Fibroblast of skin of right biceps (primary cell): ENCODE measurements at places on chromosomes 1 and 21.

DNA sequence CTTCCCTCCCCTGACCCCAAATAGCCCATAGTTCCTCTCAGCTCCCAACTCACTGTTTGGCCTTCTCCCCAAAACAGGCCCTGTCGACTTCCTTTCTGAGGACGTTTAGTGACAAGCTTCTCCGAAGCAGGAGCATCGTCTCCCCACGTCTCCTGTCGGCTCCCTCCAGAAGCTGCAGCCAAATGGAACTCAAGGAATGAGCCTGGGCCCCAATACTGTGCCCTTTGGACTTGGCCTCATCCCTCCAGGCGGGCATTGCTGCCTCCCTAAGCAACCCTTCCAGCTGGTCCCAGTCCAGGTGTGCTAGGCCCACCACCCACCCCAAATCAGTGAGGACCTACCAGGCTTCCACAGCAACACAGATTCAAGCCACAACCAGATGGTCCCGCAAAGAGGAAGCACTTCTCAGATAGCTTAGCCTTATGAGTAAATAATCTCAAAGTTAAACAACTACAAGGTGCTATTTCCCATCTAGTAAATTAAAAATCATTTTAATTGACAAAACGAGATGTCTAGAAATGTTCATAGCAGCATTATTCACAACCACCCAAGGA lies 33.0 kb downstream of the ACOT7 start:
- DNase-seq = no peak

DNA sequence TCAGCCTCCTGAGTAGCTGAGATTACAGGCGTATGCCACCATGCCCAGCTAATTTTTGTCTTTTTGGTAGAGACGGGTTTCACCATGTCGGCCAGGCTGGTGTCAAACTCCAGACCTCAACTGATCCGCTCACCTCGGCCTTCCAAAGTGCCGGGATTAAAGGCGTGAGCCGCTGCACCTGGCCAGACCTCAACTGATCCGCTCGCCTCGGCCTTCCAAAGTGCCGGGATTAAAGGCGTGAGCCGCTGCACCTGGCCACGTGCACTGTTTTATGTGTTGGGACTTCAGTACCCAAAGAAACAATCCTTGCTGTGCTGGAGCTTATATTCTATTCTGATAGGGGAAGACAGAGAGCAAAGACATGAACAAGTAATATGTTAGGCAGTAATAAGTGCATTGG lies 10.1 kb downstream of the TRAF5 start:
- no peak for DNase-seq

- no peak for DNase-seq
Observed at GRCh38 chr1:70299472-70299871, 55.0 kb downstream of the ANKRD13C start.

- DNase-seq = no peak
Observed at GRCh38 chr1:48807554-48808260, 31.0 kb upstream of the BEND5 start.

- no peak for DNase-seq
Observed at GRCh38 chr1:212920246-212920645, 30.1 kb upstream of the VASH2 start.

GRCh38 chr21:28523367-28523766 lies 469.3 kb downstream of the LTN1 start:
- DNase-seq = no peak

- DNase-seq = no peak
Observed at GRCh38 chr21:44441581-44442265, 13.6 kb upstream of the LRRC3 start.

DNA sequence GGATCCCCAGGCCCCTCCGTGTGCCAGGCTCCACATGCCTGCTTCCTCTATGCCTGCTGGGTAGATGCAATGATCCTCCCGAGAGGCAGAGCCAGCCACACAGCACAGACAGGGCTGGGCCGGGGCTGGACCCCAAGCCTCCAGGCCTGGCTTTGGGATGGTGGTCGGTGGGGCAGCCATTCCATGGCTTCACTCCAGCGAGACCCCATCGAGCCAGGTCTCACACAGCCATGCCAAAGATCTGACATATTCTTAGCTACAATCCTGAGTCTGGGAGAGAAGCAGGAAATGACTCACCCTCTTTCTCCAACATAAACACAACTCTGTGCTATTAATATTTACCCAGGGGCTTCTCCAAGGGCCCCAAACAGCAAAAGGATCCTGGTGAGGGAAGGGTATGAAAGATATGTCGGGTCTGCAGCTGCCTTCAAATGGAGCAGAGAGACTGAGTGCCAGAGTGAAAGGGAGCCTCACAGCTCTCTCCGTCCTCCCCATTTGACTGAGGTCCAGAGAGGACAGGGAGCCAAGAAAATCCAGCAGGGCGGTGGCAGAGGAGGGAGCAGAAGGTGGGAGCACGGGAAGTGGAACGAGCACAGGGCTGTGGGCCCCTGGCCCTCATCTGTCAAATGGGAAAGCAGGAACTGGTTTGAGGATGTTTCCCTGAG lies 639.5 kb downstream of the MATN1 start:
- peak; percentile 87 for DNase-seq

DNA sequence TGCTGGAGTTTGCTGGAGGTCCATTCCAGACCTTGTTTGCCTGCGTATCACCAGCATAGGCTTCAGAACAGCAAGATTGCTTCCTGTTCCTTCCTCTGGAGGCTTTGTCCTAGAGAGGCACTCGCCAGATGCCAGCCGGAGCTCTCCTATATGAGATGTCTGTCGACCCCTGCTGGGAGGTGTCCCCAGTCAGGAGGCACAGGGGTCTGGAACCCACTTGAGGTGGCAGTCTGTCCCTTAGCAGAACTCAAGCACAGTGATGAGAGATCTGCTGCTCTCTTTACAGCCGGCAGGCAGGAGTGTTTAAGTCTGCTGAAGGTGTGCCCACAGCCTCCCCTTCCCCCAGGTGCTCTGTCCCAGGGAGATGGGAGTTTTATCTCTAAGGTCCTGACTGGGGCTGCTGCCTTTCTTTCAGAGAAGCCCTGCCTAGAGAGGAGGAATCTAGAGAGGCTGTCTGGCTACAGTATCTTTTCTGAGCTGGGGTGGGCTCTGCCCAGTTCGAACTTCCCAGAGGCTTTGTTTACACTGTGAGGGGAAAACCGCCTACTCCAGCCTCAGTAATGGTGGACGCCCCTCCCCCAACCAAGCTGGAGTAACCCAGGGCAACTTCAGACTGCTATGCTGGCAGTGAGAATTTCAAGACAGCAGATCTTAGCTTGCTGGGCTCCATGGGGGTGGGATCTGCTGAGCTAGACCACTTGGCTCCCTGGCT lies 205.0 kb downstream of the GPR52 start:
- DNase-seq = no peak

DNA sequence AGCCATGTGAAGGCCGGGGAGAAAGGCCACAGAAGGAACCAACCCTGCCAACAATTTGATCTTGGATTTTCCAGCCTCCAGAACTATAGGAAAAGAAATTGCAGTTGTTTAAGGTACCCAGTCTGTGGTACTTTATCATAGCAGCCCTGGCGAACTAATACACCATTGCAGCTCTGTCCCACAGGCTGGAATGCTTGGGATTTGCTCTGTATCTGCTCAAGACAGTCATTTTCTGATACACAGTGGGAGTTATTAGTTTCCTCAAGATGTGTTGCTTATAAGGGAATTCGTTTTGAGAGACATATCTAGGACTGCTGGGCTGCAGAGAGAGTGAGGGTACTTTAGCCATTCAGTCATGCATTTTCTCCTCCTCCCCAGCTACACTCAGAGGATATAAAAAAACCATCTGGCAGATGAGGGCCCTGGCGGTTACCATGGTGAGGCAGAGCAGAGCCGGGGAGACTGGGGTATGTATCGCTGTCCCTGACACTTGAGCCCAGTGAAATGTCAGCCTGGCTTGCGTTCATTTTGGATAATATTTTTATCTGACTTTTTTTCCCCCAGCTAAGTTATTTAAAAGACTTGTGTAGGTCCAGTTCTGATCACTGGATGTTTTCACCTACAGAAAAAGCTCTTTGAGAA lies 104.6 kb downstream of the DIRAS3 start:
- DNase-seq = peak; percentile 47

DNA sequence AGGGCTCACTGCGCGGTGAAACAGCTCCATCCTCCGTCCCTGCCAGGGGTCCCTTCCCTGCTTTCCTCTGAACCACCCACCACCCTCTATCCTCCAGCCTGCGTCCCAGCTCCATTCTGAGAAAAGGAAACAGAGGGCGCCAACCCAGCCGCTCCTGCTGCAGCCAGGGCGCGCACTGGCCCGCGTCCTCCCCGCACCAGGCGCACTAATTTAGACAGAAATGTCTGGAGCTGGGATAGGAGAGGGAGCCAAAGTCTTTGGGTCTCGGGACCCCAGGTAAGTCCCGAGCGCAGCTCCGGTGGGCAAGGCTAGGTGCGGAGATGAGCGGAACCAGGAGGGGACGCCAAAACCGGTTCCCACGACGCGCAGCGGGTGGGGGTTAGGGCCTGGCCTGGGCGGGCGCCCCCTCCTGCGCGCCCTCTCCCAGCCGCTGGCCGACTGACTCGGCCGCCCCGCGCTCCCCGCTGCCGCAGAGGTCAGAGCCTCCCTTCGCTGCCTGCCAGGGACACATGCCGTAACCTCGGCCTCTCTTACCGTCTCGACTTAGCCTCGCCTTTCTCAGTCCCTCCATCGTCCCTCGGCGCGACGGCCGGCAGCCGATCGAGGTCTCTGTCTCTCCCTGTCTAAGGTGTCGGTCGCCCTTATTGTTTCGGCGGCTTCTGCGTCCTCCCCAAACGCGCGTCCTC lies 2.0 kb downstream of the CAMK2N1 start:
- DNase-seq = peak; percentile 15

DNA sequence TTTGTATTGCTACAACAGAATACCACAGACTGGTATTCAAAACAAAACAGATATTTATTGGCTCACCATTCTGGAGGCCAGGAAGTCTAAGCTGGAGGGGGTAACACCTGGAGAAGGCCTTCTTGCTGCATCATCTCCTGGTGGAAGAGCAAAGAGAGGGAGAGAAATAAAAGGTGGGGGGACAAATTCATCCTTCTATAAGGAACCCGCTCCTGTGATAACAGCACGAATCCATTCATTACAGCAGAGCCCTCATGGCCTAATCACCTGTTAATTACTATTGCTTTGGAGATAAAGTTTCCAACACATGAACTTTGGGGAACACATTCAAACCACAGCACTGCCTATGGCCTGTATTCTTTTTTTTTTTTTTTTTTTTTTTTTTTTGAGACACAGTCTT lies 5.4 kb downstream of the S100A2 start:
- DNase-seq = no peak

- DNase-seq = no peak
Observed at GRCh38 chr1:156931211-156931952, 10.9 kb downstream of the LRRC71 start.

DNA sequence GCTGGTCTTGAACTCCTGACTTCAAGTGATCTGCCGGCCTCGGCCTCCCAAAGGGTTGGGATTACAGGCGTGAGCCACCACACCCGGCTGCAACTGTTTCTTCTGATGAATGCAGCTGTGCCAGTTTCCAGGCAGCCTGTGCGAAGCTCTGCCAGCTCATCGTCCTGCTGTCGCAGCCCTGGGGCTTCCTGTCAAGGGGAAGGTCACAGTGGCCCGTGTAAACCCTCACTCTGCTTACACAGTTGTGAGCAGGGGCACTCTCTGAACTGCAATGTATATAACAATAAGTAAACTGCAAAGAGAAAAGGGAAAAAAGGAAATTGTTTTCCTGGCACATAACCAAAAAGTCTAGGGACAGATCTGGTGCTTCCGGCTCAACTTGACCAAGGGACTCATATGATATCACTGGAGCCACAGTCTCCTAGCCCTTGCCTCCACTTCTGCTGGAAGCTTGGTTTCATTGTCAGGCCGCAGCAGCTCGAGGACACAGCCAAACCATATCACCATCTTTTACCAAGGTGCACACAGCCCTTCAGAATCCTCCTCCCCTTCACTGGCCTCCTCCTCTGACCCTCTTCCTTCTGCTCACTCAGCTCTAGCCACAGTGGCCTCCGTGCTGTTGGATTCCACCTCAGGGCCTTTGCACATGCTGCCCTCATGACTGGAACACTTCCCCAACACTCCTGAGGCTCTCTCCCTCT lies 22.8 kb upstream of the LBR start:
- no peak for DNase-seq

DNA sequence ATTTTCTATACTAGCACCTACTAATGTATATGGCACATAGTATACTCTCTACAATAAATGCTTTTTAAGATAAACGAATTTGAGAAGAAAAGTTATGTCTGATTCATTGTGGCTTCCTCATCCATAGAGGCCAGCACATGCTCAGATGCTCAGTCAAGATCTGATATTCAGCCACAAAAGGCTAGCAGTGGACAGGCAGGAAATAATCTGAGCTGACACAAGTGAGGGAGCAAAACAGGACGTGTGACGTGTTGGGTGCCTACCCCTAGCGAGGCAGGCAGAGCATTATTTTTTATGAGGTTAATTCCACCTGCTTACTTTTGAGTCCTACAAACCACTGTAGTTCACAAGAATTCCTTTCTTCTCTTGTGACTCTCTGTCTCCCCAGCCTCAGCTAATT lies 550.9 kb downstream of the SMYD3 start:
- peak; percentile 30 for DNase-seq

GRCh38 chr21:42093991-42094421 lies 22.9 kb downstream of the UMODL1 start:
- peak; percentile 90 for DNase-seq

- DNase-seq = peak; percentile 34
Observed at GRCh38 chr1:204207136-204207616, 6.6 kb downstream of the GOLT1A start.

GRCh38 chr1:244340396-244340795 lies 111.3 kb downstream of the ADSS2 start:
- no peak for DNase-seq

GRCh38 chr1:7770669-7770996 lies 463 bp upstream of the VAMP3 start:
- DNase-seq = no peak

GRCh38 chr1:172939475-172939874 lies 111.3 kb downstream of the TNFSF18 start:
- DNase-seq = no peak

DNA sequence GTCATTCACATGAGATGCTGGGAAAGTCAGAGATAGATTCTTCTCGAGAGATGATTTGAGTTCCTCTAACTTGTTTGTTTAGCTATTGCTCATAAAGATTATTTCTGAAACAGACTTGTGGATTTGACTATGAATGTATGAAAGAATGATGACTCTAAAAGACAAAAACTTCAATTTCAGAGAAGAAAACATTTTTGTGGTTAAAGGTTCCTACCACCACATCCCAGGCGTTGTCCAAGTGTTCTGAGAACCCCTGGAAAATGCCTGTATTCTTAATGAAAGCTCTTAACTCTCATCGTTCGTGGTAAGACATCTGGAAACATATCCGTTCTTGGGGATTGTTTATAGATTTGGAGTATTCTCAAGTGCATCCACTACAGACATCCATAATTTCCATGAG lies 228.7 kb downstream of the BARHL2 start:
- peak; percentile 33 for DNase-seq

- DNase-seq = no peak
Observed at GRCh38 chr1:25562101-25562927, 18.9 kb downstream of the LDLRAP1 start.

- no peak for DNase-seq
Observed at GRCh38 chr1:28566931-28567330, 14.0 kb downstream of the TRNAU1AP start.

DNA sequence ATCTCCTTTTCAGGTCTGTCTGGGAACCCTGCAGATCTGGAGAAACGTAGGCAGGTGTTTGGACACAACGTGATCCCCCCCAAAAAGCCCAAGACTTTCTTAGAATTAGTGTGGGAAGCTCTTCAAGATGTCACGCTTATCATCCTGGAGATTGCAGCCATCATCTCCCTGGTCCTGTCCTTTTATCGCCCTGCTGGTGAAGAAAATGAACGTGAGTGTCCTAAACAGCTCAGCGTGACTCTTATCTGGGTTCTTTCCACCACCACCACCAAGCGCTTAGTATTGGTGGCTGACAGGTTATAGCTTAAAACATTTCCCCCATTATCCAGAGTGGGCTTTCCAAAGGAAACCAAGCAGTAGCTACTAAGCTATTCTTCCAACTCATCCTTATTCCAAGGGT lies 66.8 kb upstream of the LAX1 start:
- no peak for DNase-seq
